Stimulated activated CD8-positive, alpha-beta memory T cell treated with anti-CD3 and anti-CD28 coated beads, Interleukin-4, amount 100 ng/mL, for 4 hours (primary cell): ENCODE measurements at places on chromosomes 1 and 21.

DNA sequence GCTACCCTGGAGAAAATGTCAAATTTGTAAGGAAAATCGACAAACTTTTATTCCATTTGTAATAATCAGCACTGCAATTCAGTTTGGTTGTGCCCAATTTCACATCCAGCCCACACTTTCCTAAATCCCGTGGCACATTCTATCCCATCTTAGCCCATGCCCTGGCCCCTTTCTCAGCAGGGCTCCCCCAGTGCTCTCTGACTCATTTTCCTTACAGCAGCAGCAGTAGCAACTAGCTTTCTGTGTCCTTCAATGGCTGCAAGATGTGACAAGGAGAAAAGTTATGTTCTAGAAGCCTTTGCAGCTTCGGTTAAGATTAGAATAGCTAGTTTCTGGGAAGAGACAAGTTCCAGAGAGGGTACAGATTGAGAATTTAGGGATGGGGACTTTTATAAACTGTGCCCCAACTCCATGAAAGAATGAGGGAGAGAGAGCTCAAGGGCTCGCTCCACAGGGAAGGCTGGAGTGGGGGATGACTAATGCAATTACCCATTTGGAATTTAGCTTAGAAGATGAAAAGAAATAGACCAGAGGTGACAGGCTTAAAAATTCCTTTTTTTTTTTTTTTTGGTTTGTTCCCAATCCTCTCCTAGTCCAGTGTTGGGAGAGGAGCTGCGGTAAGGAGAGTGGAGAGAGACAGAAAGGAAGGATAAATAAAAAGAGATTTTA lies 47.0 kb upstream of the POU2F1 start:
- no peak for DNase-seq

DNA sequence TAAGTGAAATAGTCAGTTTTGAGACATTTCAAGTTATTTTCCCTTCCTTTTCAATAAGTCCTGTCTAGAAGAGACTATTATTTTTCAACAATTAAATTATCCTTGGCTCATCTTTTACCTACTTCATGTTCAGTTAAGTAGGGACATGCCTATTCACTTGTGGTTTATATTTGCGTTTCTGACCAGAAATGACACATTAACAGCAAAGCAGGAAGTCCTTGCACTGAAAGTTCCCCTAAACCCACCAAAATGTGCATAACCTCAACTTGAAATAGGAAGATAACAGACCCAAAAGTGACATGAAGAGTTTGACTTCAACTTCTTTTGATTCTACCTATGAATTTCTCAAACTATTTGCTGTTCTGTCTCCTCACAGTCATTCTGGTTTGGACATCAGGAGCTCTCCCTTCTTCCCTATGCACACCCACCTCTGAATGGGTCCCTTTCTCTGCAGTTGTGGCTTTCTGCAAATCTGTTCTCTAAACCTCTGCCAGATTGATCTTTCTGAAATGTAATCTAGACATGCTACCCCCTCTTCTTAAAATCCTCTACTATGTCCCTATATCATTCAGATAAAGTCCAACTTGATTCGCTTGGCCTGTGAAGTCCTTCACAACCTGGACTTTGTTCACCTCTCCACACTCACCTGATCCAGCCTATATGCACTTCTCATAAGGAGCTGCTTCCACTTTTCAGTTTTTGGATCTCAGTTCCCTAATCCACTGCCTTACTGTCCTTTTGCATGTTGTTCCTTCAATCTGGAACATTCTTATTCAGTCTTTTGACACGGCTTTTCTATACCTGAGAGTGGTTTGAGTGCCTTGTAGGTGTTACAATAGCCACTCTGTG lies 661.5 kb upstream of the ADGRL4 start:
- DNase-seq: no peak

GRCh38 chr21:32819694-32820093 lies 48.1 kb upstream of the PAXBP1 start:
- DNase-seq: no peak

- DNase-seq: no peak
These were observed 54.7 kb upstream of the MAN1A2 start for GRCh38 chr1:117312453-117313138.
